ENCODE measurements at places on chromosomes 6 and 20. TPM values are rescaled to one million over a fixed set of nuclear protein-coding genes. Genes with fewer than 3 reads are reported as not detected.

DNA sequence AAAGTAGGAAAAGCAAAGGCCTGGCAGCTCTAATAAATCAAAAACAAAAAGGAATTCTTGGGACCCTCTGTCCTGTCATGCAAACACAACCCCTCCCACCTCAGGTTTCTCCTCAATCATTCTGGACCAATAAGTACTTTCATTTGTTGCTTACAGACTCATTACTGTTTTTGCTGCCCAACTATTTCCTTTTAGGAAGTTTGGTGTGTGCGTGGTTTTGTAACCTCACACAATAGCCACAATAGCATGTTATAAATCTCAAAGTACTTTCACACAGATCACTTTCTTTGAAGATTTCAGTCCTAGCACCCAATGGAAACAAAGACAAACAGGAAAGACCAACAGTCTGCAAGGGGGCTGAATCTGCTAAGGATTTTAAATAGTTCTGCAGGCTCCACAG is 4.5 kb downstream of the MRPL14 start:
- no peak for DNase-seq

Gene TMEM63B
- 25.7 TPM for polyA plus RNA-seq

GRCh38 chr6:1626481-1626880 is 16.8 kb downstream of the FOXC1 start:
- DNase-seq: no peak

Gene OLIG3
- not detected for polyA plus RNA-seq

DNA sequence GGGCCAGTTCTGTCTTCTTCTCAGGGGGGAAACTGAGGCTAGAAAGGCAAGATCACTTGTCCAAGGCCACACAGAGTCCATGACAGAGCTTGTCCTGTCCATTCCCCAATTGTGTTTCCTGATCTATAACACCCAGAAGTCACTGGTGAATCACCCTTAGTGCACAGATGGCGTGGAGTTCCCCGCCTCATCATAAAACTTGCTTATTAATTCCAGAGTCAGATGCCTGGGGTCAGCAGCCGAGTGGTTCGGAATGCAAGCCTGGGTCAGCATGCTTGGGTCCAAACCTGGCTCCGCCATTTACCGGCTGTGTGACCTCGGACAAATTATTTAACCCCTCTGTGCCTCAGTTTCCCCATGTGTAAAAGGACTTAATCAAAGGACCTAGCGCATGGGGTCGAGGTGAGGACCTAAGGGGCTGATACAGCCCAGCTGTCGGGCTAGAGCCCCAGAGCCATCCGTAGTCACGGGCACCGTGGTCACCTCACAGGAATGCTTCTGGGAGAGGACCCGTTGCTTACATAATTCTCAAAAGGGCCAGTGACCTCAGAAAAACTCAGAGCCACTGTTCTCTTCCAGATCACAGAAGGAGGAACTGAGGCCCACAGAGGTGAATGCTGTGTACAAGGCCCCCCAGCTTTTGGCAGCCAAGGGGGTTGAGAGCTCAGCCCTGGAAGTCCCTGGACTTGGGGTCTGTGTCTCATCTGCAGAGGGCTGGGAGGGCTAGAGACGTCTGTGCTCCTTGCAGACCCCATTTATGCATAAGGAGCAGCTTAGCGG is 1.4 kb upstream of the ZBP1 start:
- DNase-seq: no peak

Gene IL17F
- not detected for polyA plus RNA-seq

GRCh38 chr20:23691675-23692074 is 2.8 kb upstream of the CST4 start:
- no peak for DNase-seq

DNA sequence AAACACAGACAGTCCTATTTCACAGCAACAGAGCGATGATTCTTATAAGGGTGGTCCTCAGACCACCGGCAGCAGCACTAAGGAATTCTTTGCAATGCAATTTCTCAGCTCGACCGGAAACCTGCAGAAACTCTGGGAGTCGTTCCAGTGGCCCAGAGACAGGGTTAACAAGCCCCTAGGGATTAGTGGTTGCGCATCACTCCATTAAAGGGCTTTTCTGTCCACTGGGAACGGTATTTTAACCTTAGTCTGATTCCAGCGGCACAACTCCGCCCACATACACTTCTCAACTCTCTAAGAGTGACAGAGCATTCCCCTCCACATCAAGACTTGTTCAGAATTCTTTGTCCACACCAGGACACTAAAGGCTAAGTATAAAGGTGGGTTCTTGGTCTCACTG is 341.5 kb downstream of the TFAP2A start:
- DNase-seq: no peak

- no peak for DNase-seq
These were observed 118.5 kb downstream of the SYCP2 start for GRCh38 chr20:59814840-59815340.

GRCh38 chr6:131946404-131946991 is 4.7 kb downstream of the CCN2 start:
- no peak for DNase-seq

Gene KIF13A
- 38.0 TPM for polyA plus RNA-seq

Gene TAGAP
- 0.65 TPM for polyA plus RNA-seq

DNA sequence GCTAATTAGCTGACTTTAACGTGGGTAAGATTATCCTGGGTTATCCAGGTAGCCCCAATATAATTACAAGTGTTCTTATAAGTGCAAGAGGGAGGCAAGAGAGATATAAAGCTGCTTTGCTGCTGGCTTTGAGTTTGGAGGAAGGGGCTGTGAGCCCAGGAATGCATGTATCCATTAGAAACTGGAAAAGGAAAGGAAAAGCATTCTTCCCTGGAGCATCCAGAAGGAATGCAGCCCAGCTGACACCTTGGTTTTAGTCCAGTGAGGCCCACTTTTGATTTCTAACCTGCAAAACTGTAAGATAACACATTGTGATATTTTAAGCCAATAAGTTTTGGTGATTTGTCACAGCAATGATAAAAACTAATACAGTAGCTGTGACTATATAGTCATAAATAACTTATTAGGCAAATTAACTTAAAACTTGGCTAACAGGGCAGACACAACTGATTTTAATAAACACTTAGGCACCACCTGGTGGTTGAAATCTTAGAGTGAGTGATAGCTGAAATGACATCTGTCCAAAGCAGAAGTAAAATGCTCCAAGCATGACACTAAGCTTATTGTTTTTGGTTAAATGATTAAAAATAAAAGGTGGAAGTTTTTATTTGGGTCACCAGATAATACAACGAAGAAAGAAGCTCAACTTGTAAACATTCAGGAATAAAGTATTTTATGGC is 35.6 kb downstream of the ADGRF4 start:
- no peak for DNase-seq

- peak; percentile 68 for DNase-seq
These were observed 6.2 kb downstream of the CST11 start for GRCh38 chr20:23446505-23446904.

Gene BNIP5
- polyA plus RNA-seq: not detected

GRCh38 chr6:107827541-107827940 is 3.4 kb upstream of the SCML4 start:
- no peak for DNase-seq

Gene RGS19
- 2.1 TPM for polyA plus RNA-seq

GRCh38 chr6:24660105-24660504 is 6.6 kb downstream of the TDP2 start:
- no peak for DNase-seq

DNA sequence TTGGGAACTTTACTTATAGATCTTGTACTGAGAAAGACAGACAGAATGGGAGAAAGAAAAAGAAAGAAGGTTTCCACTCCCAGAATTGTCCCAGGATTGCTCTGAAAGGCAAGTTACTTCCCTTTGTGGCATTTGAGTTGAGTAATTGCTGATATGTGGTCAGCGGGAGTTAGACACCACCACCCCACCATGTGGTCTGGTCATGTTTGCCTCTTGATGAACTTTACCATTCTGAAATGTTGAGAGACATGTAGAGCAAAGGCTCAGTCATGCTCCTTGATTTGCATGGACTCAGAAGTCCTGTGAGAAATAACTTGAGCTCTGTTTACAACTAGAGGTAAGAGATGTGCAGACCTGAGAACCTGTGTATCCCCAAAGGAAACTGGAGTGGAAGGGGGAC is 17.1 kb downstream of the TCF21 start:
- DNase-seq: no peak

GRCh38 chr20:58986968-58987517 is 6.0 kb downstream of the NELFCD start:
- no peak for DNase-seq

Gene C6orf58
- polyA plus RNA-seq: not detected

- DNase-seq: no peak
These were observed 339.9 kb upstream of the RNF217 start for GRCh38 chr6:124622351-124622750.

GRCh38 chr6:41423002-41423401 is 87.6 kb downstream of the NCR2 start:
- DNase-seq: no peak

DNA sequence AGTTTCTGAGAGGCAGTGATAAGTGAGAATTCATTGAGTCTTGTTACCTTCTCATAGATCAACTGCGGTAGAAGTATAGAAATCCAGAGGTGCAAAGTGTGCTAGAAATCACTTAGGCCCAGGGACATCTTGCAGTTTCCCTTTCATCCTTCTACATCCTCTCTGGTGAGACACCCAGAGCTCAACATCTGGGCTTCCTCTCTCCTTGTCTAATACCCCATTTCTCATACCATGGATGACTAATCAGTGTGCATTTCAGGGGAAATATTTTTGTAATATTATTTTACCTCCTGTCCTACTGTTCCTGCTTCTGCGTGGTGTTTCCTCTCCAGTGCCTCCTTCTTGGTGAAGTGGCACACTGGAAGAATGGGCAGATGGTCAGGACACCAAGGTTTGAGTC is 322.4 kb downstream of the TFAP2B start:
- no peak for DNase-seq

DNA sequence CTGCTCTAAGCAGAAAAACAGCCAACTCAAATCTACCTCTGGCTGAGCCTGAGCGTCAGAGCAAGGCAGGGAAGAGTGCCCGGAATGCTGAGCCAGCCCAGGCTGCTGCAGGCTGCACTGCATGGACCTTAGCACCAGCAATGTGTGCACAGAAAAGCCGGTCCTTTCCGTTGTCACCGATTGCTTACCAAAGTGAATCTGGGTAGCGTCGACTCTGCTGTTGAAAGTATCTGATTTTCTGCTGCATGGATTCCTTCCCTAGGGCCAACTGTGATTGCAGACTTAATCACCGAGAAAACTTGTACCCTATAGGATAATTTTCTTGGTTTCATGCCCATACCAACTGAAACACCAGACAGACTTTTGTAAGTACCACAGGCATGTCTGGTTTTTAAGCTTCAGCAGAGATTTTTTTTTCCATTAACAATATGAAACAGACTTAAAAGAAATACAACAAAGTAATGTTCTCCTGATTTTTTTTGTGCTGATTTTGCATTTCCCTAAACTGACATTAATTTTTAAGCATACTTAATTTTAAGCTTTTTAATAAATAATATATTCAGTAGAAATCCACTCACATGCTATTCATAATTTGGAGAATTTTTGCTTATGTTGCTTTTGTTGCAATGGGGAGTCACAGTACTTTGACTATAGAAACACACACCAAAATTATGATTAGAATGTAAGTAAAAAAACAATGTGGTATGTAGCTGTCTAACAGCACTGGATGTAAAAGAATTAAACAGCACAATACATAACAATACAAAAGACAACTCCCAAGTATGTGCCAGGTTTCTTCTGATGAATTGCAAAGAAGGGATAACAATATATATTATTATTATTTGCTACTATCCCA is 218.0 kb downstream of the THBS2 start:
- DNase-seq: no peak

DNA sequence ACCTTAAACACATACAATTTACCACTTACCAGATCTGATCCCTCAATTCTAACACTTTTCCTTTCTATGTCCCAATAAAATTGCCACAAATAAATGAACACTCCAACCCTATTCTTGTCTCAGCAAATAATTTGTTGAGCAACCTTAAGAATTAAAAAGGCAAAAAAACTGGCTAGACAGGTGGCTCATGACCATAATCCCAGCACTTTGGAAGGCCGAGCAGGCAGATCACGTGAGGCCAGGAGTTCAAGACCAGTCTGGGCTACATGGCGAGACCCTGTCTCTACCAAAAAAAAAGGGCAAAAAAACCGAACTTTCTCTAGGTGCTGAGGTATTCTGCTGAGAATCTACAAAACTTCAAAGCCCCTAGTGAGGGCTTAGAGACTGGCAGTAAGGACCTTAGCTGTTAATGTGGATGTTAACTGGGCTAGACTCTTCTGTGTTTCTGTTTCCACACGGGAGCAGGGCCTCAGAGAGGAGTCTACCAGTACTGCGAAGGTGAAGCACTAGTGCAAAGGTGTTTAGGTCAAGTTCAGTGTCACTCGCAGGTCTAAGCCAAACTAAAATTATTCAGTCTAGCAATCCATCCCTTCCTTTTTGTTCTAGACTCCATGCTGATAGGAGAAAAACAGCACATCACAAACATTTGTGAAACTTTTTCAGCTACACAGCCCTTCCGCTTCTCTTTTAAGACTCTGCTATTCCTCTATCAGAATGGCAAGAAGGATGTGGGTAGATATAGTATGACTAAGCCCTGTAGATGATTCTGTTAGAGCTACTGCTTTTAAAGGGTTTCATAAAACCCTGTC is 2.6 kb downstream of the FASTKD5 start:
- no peak for DNase-seq

DNA sequence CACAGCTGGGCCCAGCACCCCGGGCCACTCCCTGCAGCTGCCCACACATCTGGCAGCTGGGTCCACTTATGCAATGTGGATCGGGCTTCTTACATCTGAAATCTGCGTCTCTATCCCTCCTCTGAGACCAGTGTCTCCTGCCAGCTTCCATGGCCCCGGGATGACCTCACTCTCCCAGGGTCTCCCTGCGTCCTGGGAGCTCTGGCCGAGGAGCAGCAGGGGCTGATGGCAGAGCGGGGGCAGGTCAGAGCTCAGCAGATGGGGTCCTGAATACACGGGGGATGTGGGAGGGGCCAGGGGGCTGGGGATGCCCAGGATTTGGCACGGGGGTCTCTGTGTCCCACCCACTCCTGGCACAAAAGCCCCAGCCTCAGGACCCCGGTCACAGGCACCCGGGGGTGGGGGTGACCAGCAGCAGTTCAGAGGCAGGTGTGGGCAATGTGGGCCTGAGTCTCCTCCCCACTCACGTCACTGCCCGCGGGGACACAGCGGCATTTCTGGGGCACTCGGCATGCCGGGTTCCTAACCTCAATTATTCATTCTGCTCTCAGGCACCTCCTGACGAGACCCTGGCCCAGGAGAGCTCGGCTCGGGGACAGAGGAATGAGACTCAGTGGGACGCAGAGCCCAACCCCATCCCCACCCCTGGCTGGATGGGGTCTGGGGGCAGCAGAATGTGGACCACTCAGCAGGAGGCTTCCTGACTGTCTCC is 16.4 kb downstream of the CHRNA4 start:
- DNase-seq: peak; percentile 65

Gene PAX1
- not detected for polyA plus RNA-seq

DNA sequence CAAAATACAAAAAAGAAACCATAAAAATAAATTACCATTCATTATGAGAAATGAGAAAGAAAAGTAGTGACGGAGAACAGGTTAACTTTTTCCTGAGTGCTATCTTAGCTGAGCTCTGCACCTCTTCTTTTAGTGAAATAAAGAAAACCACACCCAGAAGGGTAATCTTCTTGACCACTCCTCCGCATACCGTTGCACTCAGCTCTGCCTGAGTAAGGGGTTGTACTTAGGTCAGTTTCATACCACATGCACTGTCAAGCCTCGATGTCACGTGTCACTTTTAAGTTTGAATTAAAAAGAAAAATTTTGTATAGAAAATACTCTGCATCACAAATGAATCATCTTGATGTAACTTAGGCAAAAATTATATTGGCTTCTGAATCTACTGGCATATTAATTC is 2.8 kb downstream of the EZR start:
- DNase-seq: no peak
